ENCODE measurements at places on chromosomes 5 and 9.

- no peak for DNase-seq
Observed at GRCh38 chr9:105038051-105038450, 110.1 kb upstream of the ABCA1 start.

DNA sequence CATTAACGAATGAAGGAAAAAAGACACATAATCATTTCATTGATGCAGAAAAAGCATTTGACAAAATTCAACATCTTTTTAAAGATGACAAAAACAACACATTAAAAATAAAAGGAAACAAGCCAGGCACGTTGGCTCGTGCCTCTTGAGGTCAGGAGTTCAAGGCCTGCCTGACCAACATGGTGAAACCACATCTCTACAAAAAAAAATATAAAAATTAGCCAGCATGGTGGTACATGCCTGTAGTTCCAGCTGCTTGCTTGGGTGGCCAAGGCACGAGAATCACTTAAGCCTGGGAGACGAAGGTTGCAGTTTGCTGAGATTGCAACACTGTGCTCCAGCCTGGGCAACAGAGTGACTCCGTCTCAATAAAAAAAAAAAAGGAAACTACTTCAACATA is 77.0 kb downstream of the ERCC6L2 start:
- no peak for DNase-seq

GRCh38 chr5:127518319-127518621 is 830 bp downstream of the PRRC1 start:
- no peak for DNase-seq

DNA sequence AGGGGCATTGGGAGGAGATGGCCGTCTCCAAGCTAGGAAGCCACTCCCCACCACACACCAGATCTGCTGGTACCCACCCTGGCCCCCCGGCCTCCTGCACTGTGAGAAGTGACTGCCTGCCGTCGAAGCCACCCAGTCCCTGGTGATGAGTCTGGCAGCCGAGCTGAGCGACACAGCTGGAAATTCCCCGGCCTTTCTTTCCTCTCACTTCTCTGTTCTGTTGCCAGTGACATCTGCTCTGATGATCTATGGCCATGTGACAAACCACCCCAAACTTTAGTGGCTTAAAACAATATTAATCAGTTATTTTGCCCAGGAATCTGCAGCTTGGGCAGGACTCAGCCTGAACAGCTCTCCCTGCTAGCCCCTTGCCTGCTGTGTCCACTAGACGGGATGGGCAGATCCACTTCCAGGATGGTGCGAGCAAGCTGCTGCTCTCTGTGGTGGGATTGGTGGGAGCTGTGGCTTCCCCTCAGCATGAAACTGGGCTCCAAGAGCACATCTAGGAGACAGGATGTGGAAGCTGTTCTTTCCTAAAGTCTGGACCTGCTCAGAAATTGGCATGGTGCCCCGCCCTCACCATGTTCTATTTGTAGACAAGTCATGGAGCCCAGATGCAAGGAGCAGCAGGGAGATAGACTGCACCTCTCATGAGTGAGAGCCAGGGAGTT is 211.2 kb downstream of the GADD45G start:
- no peak for DNase-seq

DNA sequence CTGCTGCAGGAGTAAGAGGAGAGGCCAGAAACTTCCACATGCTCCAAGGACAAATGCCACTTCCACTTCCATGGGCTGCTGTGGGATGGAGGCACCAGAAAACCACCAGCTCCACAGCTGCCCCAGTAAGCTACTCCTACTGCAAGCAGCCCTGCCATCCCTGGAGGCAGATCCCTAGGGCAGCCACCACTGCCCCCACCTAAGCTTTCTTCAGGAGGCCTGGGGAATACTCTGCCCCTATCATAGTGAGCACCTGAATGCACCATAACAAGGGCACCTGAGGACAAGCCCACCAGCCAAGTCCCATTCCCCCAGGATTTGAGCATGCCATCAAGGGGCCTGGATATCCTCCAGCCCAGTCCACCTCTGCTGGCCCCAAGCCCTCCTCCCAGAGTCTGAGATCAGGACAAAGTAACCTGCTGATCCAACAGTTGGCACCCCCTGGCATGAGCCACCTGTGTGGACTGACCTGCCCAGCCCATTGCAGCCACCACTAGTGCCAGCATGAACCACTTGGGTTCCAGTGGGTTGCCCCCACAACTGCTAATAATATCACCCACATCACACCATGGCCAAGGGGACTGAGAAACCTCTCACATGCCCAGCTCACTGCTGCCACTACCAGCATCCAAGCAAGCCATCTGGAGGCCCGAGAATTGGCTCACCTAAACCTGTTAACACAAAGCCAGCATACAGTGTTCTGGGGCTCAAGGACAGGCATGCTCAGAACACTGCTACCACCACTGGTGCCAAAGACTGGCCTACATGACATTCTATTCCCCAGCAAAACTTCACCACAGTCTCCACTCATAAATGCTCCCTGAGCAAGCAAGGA is 480.1 kb downstream of the CDH12 start:
- DNase-seq: no peak

- DNase-seq: no peak
Observed at GRCh38 chr5:75536694-75537360, 25.1 kb downstream of the POLK start.

DNA sequence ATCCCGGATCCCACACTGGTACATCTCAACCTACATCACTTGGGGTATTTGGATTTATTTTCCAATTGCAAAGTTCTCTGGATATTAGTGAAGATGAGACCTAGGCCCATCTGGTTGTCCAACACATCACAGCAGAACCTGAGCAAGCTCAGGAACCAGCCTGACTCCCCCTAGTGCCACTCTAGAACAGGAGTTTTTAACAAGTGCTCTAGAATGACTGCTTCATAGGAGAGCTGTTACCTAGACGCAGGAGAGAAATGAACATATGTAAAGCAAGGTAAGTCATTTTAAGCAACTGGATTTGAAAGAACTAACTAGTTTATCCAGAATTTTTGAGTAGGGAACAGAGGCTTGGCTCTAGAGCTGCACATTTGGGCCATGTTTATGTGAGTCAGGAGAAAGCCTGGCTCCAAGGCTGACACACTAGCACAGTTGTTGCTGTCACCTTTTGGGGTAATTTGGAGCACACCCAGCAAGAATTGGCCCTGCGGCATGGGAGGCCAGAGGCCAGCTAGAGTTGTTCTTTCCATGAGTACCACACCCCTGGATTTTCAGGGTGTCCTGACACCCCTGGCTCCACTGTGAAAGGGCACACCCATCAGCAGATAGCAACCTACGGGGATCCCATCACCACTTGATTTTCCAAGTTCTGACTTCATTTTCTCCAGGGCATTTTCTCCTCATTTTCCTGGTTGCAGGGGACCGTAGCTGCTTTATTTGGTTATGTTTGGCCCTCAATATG is 110.9 kb upstream of the LPAR1 start:
- no peak for DNase-seq

All from activated naive CD8-positive, alpha-beta T cell treated with anti-CD3 and anti-CD28 coated beads, Interleukin-2, amount 50 U/mL, for 16 hours (primary cell).